Coronary artery (tissue), 2 donors: ENCODE measurements at places on chromosomes 6 and 20.

DNA sequence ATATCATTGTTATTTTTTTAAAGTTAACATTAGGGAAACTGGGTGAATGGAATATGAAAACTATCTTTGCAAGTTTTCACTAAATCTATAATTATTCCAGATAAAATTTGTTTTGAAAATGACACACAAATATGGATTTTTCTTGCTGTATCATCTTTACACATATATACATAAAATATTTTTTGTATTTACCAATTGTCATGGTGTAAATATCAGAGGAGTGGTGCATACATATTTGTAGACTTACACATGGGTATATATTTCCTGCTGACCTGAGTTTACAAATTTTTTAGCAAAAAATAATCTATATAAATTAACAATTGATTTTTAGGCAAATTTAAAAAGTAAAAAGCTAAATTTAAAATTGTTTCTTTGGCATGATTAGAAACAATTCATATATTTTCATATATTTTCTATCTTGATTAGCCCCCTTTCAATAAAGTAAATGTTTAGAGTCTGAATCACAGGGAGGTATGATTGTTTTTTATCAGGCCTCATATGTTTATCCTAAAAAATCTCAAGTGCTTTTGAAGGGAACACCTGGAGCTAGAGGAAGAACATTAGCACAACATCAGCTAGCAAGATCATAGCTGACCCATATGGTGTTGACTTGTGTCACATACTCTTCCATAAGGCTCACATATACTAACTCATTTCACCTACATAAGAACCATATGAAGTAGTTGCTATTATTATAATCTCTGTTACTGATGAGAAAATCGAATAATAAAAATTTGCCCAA lies 671.8 kb upstream of the GJE1 start:
- no peak for DNase-seq

DNA sequence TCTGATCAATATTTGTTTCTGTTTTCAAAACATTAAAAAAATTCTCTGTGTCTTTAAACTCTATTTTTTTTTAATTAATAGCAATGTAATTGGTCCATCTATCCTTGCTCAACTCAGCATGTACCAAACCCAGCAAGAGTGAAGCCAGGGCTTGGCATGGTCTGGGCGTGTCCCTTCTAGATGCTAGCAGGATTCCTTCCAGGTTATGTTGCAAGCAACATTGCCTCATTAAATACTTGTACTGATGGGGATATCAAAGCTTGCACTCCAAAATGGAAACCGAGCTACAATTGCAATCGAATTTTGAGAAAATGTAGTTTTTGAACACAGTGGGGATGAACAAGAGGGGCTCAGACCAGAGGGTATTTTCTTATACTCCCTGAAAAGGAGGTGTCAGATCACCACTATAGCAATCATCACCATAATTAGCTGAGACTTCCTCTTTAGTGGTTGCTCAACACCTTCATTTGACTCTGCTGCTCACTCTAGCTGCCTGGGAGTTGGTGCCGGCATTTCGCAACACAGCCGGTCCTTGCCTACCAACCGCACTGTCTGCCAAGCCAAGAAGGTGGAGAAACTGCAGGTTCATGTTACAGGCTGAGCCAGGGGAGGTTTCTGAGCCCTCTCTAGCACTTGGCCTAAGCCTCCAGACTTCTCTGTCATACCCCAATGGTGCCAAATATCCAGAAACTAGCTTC lies 67.8 kb upstream of the RALGAPA2 start:
- DNase-seq = peak; percentile 82

DNA sequence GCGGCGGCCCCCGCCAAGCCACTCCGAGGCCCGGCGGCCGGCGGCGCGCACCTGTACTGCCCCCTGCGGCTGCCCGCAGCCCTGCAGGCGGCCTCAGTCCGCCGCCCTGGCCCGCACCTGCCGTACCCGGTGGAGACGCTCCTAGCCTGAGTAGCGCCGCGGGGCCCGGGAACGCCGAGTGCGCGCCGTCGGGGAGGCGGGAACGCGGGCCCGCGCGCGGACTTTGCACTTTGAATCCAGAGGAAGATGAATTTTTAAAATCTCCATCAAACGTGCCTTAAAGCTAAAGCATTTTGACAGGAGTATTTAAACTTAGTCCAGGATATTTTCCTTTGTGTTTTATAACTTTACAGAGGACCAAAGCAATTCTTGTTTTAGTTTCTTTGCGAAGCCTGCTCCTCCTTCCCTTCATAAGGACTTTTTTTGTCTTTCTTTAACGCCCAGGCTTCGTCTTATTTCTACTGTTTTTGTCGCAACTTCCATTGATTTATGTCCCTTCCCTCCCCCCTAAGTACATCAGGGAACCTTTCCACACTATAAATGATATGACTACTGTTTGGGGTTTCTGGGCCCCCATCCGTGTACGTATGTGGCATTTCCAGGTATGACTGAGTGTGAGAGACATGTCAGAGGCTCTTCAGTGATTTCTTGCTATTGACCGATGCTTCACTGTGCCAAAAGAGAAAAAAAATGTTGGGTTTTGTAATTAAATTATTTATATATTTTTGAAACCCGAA lies 2.0 kb downstream of the FOXQ1 start:
- DNase-seq = no peak

GRCh38 chr6:122107256-122107852 lies 292.1 kb upstream of the HSF2 start:
- DNase-seq = no peak

GRCh38 chr20:20664795-20665589 lies 47.5 kb downstream of the RALGAPA2 start:
- DNase-seq = no peak

- DNase-seq = no peak
Measured at GRCh38 chr6:48073976-48074767, 36.8 kb downstream of the PTCHD4 start.

- no peak for DNase-seq
Measured at GRCh38 chr6:113292646-113293422, 564.3 kb upstream of the MARCKS start.

- DNase-seq = no peak
Measured at GRCh38 chr20:37988306-37988954, 44.8 kb downstream of the TTI1 start.

- DNase-seq = no peak
Measured at GRCh38 chr20:63435552-63435951, 36.9 kb downstream of the KCNQ2 start.

GRCh38 chr20:49394264-49394663 lies 88.2 kb downstream of the KCNB1 start:
- DNase-seq = no peak

DNA sequence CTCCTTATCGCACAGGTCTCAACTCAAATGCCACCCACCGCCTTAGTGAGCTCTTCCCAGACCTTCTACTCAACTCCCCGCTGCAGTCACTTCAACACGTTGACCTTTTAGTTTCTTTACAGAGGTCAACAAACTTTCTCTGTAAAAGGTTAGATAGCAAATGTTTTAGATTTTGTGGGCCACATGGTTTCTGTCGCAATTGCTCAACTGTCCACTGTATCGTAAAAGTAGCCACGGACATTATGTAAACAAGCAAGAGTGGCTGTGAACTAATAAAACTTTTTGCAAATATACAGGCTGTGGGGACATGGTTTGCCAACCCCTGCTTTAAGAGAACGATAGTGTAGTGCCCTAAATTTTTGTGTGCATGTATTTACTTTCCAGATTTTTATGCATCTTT lies 247.6 kb upstream of the TSHZ2 start:
- DNase-seq = no peak

GRCh38 chr6:34485321-34486060 lies 19.6 kb downstream of the PACSIN1 start:
- no peak for DNase-seq

DNA sequence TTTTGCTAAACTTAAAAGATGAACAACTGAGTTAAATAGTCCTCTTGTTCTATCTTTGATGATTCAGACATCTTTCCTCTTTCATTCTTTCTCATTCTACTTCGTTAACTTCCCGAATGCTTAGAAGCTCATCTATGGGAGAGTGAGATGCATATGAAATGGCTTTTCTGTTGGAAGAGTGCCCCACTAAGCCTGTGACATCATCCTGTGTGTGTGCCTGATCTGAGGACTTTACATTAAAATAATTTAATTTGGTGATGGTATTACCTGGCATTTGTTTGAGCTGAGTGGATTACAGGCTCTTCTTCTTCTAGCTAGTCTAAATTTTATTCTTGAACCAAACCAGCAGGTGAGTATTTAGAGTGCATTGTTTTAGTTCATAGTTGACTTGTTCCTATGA lies 626.5 kb downstream of the QKI start:
- DNase-seq = no peak

DNA sequence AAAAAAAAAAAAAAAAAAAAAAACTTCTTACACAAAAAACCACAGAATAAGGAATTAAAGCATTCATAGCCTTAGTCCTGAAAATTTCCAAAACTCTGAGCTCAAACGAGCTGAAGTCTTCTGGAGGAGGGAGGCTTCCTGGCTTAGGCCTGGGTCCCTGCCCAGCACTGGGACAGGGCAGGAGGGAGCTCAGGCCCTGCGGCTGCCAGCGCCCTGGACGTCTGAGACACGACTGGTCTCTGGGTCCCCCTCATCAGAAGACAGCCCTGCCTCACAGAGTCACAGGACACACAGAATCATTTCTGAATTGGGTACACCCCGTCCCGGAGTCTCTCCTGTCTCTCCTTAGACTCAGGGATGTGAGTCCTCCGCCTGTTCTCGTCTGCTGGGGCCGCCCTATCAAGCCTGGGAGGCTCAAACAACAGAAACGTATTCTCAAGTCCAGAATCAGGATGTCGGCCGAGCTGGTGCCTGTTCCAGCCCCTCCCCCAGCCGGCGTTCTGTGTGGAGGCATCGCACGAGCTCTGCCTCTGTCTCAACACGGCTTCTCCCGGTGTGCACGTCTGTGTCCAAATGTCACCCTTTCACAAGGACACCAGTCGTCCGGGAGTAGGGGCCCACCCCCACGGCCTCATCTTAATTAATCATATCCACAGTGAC lies 39.4 kb downstream of the ZBTB46 start:
- DNase-seq = no peak

DNA sequence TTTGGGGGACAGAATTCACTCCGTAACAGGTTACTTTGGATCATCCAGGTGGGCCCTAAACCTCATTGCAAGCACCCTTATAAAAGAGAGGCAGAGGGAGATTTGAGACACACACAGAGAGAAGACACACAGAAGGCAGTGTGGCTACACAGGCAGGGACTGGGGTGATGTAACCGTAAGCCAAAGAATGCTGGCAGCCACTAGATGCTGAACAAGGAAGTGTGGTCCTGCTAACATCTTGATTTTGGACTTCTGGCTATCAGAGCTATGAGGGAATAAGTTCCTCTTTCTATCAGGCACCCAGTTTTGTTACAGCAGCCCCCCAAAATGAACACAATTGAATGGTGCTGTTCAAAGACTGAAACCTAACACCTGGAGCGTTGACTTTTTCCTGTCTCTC lies 191.3 kb upstream of the MYLIP start:
- DNase-seq = no peak

GRCh38 chr6:22126910-22127309 lies 169.9 kb downstream of the PRL start:
- no peak for DNase-seq

- no peak for DNase-seq
Measured at GRCh38 chr20:21129861-21130260, 4.0 kb downstream of the KIZ start.

- DNase-seq = no peak
Measured at GRCh38 chr6:1798303-1798964, 188.7 kb downstream of the FOXC1 start.

GRCh38 chr20:49631061-49631716 lies 63.3 kb upstream of the PTGIS start:
- DNase-seq = no peak

- DNase-seq = no peak
Measured at GRCh38 chr6:85496856-85497255, 47.0 kb downstream of the NT5E start.

DNA sequence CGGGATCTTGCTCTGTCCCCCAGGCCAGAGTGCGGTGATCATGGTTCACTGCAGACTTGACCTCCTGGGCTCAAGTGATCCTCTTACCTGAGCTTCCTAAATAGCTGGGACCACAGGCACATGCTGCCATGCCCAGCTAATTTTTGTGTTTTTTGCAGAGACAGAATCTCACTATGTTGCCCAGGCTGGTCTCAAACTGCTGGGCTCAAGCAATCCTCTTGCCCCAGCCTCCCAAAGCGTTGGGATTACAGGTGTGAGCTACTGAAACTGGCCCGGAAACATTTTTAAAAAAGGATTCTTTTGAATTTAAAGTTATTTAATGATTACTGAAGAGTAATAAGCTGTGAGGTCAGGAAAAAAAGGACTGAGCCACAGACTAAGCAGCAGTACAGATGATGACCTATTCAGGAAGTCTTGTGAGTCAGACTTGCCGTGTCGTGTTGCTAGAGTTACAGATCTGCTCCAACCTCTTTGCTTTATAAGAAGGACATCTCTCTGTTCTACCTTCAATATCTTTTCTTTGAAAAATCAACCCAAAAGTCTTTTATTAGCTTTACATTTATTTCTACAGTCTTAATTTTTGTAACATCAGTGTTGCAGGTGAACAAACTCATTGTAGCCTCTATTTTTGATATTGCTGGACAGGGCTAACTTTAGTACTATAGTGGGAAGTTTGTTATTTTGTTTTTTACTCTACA lies 108.7 kb downstream of the NCOA3 start:
- no peak for DNase-seq

DNA sequence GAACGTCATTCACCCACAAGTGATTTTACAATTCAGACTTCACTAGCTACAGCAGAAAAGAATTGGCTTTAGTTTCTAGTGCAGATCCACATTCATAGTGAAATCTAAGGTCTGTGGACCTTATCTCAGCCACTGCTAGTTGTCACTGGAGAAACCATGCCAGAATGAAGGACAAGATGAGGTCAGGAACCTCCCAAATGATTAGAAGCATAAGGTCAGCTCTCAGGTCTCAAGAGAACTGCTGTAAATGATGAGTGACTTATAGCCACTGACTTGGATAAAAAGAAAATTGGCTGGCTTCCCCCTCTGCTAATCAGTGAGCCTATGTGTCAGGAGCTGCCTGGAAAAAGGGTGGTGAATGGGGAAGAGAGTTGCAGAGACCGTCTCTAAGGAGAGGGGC lies 265.3 kb upstream of the BMP2 start:
- DNase-seq = no peak

- no peak for DNase-seq
Measured at GRCh38 chr6:106882138-106882537, 92.4 kb downstream of the CD24 start.

DNA sequence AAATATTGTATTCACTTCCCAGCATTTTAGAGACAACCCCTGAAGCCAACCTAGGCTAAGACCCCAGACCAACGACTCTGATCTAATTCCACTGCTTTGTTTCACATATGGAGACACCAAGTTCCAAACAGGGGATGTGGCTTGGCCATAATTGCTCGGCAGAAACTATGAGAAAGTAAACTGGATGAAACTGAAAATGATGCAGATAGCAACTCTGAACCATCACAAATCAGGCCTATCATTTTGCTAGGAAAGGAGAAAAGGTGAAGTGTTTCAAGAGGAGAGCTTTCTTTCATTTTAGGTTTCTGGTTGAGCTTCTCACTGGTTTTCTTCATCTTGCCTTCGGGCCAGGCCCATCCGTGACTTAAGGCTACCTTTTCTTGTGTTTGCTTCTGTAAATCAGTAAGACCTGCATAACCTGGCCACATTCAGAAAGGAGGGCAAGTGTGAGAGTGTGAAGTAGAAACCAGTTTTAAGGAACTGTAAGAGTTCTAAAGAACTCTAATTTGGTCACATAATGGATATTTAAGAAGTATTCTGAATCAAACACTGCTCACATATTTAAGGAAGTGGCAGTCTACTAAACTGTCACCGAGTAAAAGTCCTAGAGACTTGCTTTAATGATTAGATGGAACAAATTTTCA lies 105.8 kb downstream of the BACH2 start:
- DNase-seq = no peak

- peak; percentile 28 for DNase-seq
Measured at GRCh38 chr20:32965115-32965514, 39.1 kb downstream of the SUN5 start.

GRCh38 chr6:165847407-165848085 lies 184.5 kb upstream of the PDE10A start:
- no peak for DNase-seq
